ENCODE measurements at places on chromosomes 16 and 17. TPM values are rescaled to one million over a fixed set of nuclear protein-coding genes. Genes with fewer than 3 reads are reported as not detected.
A peak's percentile ranks its signal among the peaks of the same experiment; 100 is the strongest.

DNA sequence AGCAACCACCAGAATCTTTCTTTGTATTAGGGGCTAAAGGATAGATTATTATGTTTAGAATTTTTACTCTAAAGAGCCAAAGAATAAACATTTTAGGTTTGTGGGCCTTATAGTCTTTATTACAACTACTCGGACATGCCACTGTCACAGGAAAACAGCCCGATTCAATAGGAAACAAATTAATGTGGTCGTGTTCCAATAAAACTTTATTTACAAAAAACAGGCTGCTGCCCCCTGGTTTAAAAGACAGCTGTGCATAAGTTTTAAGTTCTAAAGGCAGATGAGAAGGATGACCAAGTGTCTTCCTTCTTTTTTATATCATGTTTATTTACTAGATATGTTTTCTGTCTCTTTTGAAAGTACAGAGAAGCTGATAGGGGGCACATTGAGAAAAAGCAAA is 166.5 kb downstream of the HS3ST3A1 start:
- no peaks in the 10 kb centered on the region for H3K27me3 ChIP-seq
- DNase-seq = no peak
- H3K27ac ChIP-seq = no peak overlapping the region

GRCh38 chr17:31148205-31148604 is 53.4 kb downstream of the NF1 start:
- peaks cover 18% of the 10 kb centered on the region for H3K36me3 ChIP-seq
- peaks cover 10% of the 10 kb centered on the region for H3K4me1 ChIP-seq
- no peak for DNase-seq
- H3K4me3 ChIP-seq = no peak overlapping the region
- no peaks in the 10 kb centered on the region for H3K27me3 ChIP-seq

Gene AATF
- 30.6 TPM for total RNA-seq

DNA sequence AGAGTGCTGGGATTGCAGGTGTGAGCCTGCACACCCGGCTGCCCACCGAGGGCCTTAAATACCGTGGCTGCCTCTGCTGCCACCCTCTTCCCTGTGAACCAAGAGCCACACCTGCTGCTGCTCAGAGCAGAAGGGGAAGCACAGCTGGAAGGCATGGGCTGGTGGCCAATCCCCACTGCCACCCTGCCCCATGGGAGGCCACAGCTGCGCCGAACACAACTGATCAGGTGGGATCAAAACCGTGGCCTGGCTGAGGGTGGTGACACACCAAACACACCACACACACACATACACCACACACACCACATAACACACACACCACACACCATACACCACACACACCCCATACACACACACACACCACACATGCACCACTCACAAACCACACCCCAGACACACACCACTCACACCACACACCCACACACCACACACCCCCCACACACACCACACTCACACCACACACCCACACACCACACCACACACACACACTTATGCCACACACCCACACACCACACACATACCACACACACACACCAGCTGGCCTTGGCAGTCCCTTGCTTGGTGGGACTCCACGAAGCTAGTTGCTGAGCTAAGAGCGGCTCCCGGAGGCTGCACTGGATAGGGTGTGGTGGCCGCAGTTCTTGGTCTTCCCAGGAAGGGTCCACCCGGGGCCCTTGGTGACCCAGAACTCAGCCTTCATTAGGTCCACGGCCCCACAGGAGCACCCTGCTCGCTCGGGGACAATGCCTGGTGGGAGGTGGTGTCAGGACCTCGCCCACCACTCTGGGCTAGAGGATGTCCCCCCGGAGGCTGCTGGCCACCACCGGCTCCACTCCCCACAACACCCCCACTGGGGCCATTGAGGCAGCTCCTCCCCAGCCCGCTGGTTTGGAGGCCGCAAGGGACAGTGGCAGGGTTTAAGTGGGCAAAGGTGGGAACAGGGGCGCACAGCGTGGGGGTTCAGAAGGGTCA is 14.9 kb downstream of the CEP131 start:
- H3K36me3 ChIP-seq = peaks cover 43% of the 10 kb centered on the region
- H3K27me3 ChIP-seq = no peaks in the 10 kb centered on the region
- no peaks in the 10 kb centered on the region for H3K4me1 ChIP-seq
- H3K4me3 ChIP-seq = no peak overlapping the region
- no peak for DNase-seq

DNA sequence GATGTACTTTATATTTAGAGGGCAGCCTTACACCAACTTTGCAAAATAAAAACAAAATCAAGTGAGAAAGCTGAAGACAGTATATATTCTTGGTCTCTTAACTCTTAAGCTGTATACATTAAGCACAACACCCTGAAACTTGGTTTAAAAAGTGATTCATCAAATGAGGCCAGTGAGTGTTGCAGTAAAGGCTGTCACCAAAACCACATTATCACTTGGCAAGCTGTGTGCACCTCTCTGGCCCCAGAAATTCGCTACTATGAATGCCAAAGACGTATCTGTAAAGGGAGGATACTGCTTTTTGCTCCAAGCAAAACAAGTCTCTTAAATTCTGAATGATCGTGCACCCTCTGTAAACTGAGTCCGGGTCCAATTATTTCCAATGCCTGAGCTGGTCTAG is 163.9 kb downstream of the ZFHX3 start:
- H3K4me3 ChIP-seq = no peak overlapping the region
- H3K27me3 ChIP-seq = no peaks in the 10 kb centered on the region
- no peaks in the 10 kb centered on the region for H3K4me1 ChIP-seq
- DNase-seq = no peak
- H3K36me3 ChIP-seq = no peaks in the 10 kb centered on the region

Gene TNFSF13
- 93.3 TPM for total RNA-seq

GRCh38 chr16:57372372-57373116 is at the start of gene CX3CL1:
Gene CX3CL1 (plus strand): TSS chr16:57372490. CDS start chr16:57372569, 79 bp downstream.
- peak within 1 kb of the TSS; percentile 86 for H3K27ac ChIP-seq
- no peaks in the 10 kb centered on the region for H3K36me3 ChIP-seq
- DNase-seq = peak; percentile 14
- H3K27me3 ChIP-seq = no peaks in the 10 kb centered on the region
- H3K4me3 ChIP-seq = peak within 1 kb of the TSS; percentile 41

DNA sequence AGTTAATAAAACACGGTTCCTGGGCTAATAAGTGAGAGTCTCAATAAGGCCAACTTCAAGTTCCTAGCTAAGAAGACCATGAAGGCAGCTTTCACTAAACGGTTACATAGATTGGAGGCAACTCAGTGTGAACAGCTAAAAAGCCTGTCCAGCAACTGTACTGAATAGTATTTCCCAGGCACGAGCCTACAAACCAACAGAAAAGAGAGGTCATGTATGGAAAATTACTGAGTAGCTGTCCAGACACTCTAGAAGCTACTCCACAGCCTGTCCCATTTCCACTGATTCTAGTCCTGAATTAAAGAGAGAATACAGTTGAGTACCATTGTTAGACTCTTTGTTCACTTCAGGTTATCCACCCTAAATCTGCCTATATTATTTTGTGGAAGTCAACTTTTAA is 36.5 kb upstream of the C17orf78 start:
- DNase-seq = no peak
- H3K36me3 ChIP-seq = no peaks in the 10 kb centered on the region
- H3K27me3 ChIP-seq = no peaks in the 10 kb centered on the region
- H3K27ac ChIP-seq = no peak overlapping the region

GRCh38 chr16:71555230-71555891 is 21.5 kb downstream of the TAT start:
- DNase-seq = no peak
- H3K4me1 ChIP-seq = no peaks in the 10 kb centered on the region
- no peak overlapping the region for H3K27ac ChIP-seq
- H3K36me3 ChIP-seq = no peaks in the 10 kb centered on the region

DNA sequence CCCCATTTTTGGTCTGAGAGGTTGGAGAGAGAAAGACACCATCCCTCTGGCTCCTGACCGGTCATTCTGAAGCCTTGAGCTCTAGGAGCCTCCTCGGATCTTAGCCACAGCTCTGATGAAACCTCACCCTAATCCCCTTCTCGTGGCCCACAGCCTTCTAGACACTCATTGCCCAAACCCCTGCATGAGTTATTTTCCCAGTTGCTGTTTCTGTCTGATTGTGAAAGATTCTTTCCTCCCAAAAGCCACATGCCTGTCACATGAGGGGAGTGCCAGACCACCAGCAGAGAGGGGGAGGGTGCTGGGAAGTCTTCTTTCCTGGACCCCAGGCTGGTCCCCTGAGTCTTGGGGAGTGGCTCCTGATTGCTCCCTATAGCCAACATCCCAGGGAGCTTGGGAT is 17.6 kb upstream of the ABR start:
- H3K27ac ChIP-seq = peak overlapping the region; percentile 22

- DNase-seq = no peak
- H3K27ac ChIP-seq = peak overlapping the region; percentile 91
- no peaks in the 10 kb centered on the region for H3K36me3 ChIP-seq
- H3K4me1 ChIP-seq = peaks cover 4% of the 10 kb centered on the region
- H3K4me3 ChIP-seq = peak overlapping the region; percentile 51
These were observed 3.3 kb downstream of the HOXB2 start for GRCh38 chr17:48541577-48542113.

Gene DUSP3
- total RNA-seq = 50.1 TPM

Gene EVPL
- total RNA-seq = 0.98 TPM

DNA sequence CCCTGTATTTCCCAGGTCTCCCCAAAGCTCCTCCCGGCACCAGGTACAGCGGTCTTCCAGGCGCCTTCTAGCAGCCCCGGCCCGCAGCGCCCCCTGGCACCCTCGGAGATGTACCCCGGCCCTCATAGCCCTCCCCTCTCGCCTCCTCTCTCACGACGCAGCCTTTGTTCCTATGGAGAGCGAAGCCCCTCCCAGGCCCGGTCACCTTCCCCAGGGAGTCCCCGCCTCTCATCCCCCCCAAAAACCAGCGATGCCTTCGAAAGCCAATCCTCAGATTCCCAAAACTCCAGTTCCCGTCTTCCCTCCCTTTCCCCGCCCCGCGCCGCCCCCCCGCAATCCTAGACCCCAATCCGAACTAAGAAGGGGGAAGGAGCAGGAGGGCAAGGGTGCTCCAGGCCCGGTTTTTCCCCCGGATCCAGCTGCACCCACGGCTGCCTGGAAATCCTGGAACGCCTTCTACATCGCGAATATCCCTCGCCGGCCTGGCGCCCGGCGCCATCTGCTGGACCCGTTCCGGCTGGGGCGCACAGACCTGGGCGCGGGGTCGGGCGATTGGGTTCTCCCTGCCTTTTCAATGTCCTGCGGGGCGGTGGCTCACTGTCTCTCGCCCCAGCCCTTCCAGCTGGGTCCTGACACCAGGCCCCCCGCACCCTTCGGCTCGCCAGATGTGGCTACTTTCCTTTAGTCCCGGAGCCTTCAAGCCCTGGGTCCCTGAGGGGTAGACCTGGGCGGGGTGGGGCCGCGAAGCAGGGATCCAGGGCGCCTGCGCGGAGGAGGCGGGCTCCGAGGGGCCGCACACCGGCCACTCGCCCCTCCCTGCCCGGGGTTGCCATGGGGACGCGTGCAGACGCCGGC is at the start of gene DNAH2:
Gene DNAH2 (plus strand): TSS at position 844 of the 855 bp plus-strand sequence. CDS start 1,991 bp downstream, outside the sequence.
- peak; percentile 30 for DNase-seq
- H3K27me3 ChIP-seq = no peaks in the 10 kb centered on the region
- no peaks in the 10 kb centered on the region for H3K36me3 ChIP-seq
- H3K4me1 ChIP-seq = no peaks in the 10 kb centered on the region
- H3K4me3 ChIP-seq = peak within 1 kb of the TSS; percentile 52

Gene SKAP1
- 1.5 TPM for total RNA-seq

- no peaks in the 10 kb centered on the region for H3K36me3 ChIP-seq
- H3K27me3 ChIP-seq = no peaks in the 10 kb centered on the region
- peaks cover 11% of the 10 kb centered on the region for H3K4me1 ChIP-seq
- H3K4me3 ChIP-seq = no peak overlapping the region
- no peak for DNase-seq
These were observed 284.1 kb downstream of the SOX9 start for GRCh38 chr17:72404872-72405271.

GRCh38 chr16:50697881-50698767 is 4.7 kb downstream of the NOD2 start:
- no peaks in the 10 kb centered on the region for H3K27me3 ChIP-seq
- peak overlapping the region; percentile 69 for H3K27ac ChIP-seq
- no peak for DNase-seq
- peaks cover 38% of the 10 kb centered on the region for H3K4me1 ChIP-seq
- no peaks in the 10 kb centered on the region for H3K36me3 ChIP-seq

DNA sequence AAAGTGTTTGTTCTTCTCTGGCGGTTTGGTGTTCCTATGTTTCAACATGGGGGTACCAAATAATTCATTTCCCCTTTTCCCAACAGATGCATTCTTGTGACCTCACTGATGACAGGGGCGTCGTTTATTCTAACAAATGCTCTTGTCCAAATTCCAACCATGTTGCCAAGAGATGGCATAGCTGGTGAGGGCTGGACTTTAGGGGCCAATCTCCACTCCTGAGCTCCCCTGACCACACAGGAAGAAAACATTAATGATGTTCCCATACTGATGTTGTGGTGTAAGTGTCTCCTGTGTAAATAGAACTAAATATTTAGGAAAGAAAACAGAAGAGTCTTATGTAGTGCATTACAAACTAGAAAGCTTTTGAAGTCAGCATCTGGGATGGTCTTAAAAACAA is 431.6 kb downstream of the CDH13 start:
- no peaks in the 10 kb centered on the region for H3K4me1 ChIP-seq
- H3K36me3 ChIP-seq = no peaks in the 10 kb centered on the region
- H3K27ac ChIP-seq = no peak overlapping the region
- H3K4me3 ChIP-seq = no peak overlapping the region
- H3K27me3 ChIP-seq = no peaks in the 10 kb centered on the region

Gene ATXN1L
- total RNA-seq = 33.7 TPM

Gene NEK8
- total RNA-seq = 4.0 TPM

DNA sequence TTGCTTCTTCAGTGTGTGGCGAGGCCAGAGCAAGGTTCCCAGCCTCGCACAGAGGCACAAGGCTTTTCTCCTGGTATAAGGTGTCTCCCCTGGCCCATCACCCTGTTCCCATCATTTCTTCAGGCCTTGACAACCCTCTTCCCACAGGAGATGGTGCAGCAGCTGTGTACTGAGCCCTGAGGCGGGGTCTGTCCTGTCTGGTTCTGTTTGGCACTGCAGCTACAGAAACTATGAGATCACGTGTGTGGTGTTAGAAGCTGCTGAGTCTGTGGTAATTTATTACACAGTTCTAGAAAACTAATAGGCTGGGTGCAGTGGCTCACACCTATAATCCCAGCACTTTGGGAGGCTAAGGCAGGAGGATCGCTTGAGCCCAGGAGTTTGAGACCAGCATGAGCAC is 7.2 kb downstream of the PLA2G15 start:
- no peak overlapping the region for H3K4me3 ChIP-seq
- H3K27ac ChIP-seq = no peak overlapping the region
- no peaks in the 10 kb centered on the region for H3K27me3 ChIP-seq
- H3K4me1 ChIP-seq = no peaks in the 10 kb centered on the region
- no peak for DNase-seq
- H3K36me3 ChIP-seq = peaks cover 88% of the 10 kb centered on the region

- H3K27ac ChIP-seq = no peak overlapping the region
- H3K36me3 ChIP-seq = no peaks in the 10 kb centered on the region
- H3K4me1 ChIP-seq = peaks cover 34% of the 10 kb centered on the region
These were observed 27.5 kb downstream of the MPG start for GRCh38 chr16:105521-105920.
